Muscle of arm (tissue), 14 donors: ENCODE measurements at places on chromosomes 11 and 22. TPM values are rescaled to one million over a fixed set of nuclear protein-coding genes. Genes with fewer than 3 reads are reported as not detected.

GRCh38 chr11:43955381-43956118 lies 13.1 kb downstream of the C11orf96 start:
- DNase-seq, result no peak

The BANF1 gene
- 229 TPM for polyA plus RNA-seq

The PANX2 gene
- polyA plus RNA-seq, result not detected

DNA sequence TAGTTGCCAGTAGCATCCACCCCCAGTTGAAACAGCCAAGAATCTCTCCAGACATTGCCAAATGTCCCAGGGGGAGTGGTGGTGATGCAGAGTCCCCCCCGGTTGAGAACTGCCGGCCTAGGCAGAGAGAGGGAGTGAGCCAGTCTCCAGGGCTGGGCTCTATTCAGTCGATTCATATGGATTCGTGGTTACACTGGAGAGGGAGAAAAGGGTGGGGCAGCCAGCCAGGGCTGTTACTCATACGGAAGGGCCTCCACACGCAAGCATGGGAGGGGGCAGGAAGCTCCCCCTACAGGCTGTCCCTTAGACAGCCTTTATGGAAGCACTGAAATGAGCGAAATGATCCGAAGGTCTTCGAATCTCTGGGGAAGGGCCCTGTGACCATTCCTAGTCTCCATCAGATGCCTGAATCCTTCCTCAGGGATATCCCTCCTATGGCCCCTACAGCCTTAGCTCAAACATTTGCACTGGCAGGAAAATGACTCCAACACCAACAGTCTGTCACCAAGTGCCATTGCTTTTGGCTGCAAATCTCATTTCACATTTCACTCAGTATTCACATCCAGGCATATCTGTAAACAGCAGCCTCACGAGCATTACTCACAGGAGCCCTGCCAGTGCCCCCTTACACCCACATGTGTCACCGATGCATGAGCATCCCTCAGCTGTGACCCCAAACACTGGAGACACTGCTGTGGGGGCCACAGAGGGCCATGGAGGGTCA lies 18.4 kb upstream of the TLCD5 start:
- no peak for DNase-seq

The RPS6KA4 gene
- not detected for polyA plus RNA-seq

The MS4A12 gene
- polyA plus RNA-seq, result not detected

GRCh38 chr11:9527481-9528135 lies 45.9 kb upstream of the WEE1 start:
- peak; percentile 70 for DNase-seq

The OR52I1 gene
- not detected for polyA plus RNA-seq

The LUZP2 gene
- polyA plus RNA-seq, result 0.82 TPM

GRCh38 chr11:127369356-127369755 lies 368.8 kb upstream of the KIRREL3 start:
- DNase-seq, result no peak

The BIRC2 gene
- 52.5 TPM for polyA plus RNA-seq

GRCh38 chr11:110909336-110909735 lies 197.1 kb upstream of the ARHGAP20 start:
- no peak for DNase-seq

- DNase-seq, result no peak
Observed at GRCh38 chr11:118314988-118315411, 10.5 kb downstream of the CD3E start.

DNA sequence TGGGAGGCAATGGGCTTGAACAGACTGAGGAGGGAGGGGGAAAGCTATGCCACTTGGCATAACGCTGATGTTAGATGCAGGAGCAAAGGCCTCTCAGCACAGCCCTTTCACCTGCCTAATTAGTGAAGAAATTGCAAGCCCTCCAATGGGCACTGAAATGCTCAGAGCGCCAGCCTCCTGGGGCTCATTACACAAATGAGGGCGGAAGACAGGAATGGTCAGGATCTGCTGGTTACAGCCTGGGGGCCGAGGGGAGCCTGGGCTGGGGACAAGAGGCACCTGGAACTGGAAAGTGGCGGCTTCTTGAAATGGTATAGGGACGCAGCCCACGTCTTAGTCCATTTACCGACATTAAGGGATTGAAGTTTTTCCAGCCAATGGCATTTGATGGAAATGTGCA lies 50.2 kb upstream of the PLET1 start:
- DNase-seq, result no peak

The CD6 gene
- polyA plus RNA-seq, result not detected

- no peak for DNase-seq
Observed at GRCh38 chr11:92845805-92846204, 123.6 kb upstream of the MTNR1B start.

- DNase-seq, result no peak
Observed at GRCh38 chr22:40728731-40729189, 49.5 kb downstream of the MCHR1 start.
